Activated T-helper 2 cell treated with anti-CD3 and anti-CD28 coated beads, Interferon-gamma antibody, Interleukin-2, Interleukin-4, amounts not matched to agents 10 μg/mL and 5 μg/mL and 100 μg/mL, durations not matched to agents 14 hours and 24 hours and 36 hours (primary cell): ENCODE measurements at places on chromosomes 5 and 9.

DNA sequence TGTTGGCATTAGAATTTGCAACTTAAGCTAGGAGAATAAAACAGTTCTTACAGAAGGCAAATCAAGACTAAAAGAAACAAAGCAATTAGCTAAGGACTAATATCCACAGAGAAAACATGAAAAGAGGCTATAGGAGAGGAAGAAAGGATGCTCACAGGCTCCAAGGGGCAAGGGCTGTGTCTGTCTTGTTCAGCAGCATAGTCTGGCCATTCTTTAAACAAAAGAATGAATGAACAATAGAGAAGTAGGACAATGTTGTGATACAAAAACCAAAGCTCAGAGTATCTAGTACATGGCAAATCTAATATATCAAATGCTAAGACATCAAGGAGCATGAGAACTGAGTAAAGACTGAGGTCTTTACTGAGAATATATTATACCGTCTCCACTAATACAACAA lies 39.5 kb downstream of the PLPP1 start:
- no peaks in the 10 kb centered on the region for H3K27me3 ChIP-seq
- peaks cover 29% of the 10 kb centered on the region for H3K4me1 ChIP-seq
- H3K4me3 ChIP-seq: no peak overlapping the region
- H3K27ac ChIP-seq: no peak overlapping the region
- H3K36me3 ChIP-seq: peaks cover 43% of the 10 kb centered on the region

DNA sequence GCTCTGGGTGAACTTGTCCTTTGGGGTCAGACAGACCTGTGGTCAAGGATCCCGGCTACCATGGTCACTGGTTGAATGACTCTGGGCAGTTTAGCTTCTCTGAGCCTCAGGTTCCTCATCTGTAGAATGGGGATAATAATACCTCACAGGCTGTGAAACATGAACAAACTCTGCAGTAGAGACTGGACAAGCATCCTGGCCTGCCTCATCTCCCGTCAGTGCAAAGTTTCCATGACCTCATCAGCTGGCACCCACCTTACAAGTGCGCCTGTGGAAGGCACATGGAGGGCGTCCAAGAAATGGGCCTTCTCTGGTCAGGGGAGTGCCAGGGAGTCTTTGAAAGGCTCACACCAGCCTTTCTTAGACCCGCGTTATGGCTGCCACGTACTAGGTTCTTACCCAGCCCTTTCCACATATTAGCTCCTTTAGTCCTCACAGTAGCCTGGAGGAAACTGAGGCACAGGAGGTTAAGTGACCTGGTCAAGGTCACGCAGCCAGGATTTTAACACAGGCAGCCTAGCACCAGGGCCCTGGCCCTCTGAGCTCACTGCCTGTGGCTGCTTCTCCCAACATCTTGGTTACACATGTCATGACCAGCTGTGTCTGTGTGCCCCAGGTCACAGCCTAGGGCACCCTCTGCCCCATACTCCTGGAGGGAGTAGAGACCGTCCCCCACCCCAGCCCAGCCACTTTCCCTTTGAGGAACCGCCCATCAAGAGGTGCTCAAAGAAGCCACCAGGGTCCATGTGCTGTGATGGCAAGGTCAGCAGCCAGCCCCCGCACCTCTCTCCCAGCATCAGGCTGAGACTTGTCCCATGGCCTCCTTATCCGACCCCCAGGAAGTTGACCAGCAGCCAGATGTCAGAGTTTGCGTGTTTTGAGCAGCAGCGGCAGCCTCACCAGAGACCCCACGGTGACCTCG lies 39.4 kb upstream of the RPL26L1 start:
- no peaks in the 10 kb centered on the region for H3K27me3 ChIP-seq
- DNase-seq: no peak
- no peak overlapping the region for H3K4me3 ChIP-seq
- H3K36me3 ChIP-seq: peaks cover 14% of the 10 kb centered on the region

- H3K27ac ChIP-seq: no peak overlapping the region
- DNase-seq: no peak
- H3K27me3 ChIP-seq: no peaks in the 10 kb centered on the region
- no peaks in the 10 kb centered on the region for H3K36me3 ChIP-seq
Observed at GRCh38 chr9:73515216-73515615, 363.6 kb downstream of the ANXA1 start.

DNA sequence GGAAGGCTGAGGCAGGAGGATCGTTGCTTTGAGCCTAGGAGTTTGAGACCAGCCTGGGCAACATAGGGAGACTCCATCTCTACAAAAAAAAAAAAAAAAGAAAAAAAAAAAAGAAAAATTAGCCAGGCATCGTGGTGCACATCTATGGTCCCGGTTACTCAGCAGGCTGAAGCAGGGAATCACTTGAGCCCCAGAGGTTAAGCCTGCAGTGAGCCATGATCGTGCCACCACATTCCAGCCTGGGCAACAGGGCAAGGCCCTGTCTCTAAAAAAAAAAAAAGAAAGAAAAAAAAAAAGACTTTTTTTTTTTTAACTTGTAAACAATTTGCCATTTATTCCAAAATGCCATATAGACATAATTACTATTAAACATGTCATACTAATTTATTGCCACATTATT lies 64.5 kb downstream of the SERINC5 start:
- peak overlapping the region; percentile 97 for H3K27ac ChIP-seq
- H3K36me3 ChIP-seq: peaks cover 22% of the 10 kb centered on the region
- H3K4me1 ChIP-seq: peaks cover 80% of the 10 kb centered on the region
- no peak for DNase-seq

DNA sequence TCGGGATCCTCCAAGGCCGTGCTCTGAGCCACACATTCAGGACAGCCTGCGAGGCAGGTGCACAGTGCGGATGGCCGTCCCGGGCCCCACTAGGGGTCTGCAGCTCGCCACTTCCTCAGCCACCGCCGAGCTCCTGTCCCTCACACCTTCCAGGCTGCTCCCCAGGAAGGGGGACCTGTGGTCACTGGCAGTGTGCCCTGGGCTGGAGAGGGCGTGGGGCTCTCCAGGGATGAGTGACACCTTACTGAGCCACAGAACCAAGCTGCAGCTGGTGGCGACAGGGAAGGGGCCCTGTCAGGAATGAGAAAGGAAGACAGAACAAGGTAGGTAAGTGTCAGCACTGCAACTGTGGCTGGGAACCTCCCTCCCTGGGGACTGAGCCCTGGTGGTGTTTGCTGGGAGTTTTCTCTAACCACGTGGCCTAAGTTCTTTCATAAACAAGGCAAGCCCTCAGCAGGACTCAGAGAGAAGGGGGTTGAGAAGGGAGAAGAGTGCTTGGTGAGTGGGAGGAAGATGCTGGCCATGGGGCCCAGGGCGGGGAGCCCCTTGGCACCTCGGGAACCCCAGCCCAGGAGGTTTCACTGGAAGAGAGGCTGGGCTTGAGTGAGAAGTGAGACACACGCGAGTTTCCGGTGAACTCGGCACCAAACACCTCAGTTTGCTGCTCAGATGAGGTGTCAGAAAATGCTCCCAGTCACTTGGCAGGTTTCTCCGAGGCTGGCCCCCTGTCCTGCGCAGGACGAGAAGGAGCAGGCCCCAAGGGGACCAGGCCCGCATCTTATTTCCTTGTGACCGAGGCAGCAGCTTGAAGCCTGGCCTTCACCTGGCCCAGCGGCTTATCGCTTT lies 5.2 kb downstream of the IL13 start:
- peaks cover 74% of the 10 kb centered on the region for H3K4me1 ChIP-seq
- H3K36me3 ChIP-seq: peaks cover 26% of the 10 kb centered on the region
- peak overlapping the region; percentile 92 for H3K27ac ChIP-seq
- H3K27me3 ChIP-seq: no peaks in the 10 kb centered on the region
- no peak overlapping the region for H3K4me3 ChIP-seq

DNA sequence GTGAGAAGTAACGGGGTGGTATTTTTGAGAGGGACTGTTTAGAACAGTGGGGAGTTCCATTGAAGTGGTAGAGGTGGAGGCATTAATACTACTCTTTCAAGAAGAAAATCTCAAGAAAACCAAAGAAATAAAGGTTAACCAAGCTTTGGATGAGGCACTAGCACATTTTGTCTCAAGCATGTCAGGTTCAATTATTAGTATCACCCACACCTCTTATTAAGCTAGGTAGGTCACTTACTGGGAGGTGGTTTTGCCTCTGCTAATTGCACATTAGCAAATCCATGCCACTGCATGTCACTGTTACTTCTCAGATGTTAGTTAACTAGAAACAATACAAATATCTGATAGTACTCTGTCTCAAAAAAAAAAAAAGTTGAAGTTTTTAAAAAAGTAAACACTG lies 10.2 kb downstream of the RABGAP1 start:
- DNase-seq: no peak
- no peak overlapping the region for H3K27ac ChIP-seq
- no peak overlapping the region for H3K4me3 ChIP-seq
- H3K36me3 ChIP-seq: peaks cover 8% of the 10 kb centered on the region

DNA sequence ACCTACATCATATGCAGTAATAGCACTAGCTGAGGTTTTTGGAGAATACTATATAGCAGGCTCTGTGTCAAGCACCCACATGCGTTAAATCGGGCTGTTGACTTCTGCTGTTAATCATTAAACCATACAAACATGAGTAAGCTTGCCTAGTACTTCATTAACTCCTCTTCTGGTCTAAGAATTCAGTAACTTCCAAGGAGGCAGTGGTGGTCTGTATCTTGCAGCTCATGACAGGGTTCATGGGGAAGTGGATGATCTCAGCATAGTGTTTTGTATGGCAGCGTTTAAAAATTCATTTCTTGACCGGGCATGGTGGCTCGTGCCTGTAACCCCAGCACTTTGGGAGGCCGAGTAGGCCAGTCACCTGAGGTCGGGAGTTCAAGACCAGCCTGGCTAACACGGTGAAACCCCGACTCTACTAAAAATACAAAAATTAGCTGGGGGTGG lies at the start of gene HAVCR1:
TSS of gene HAVCR1 (minus strand) at position 24 of the 447 bp plus-strand sequence. CDS start 1,173 bp downstream, outside the sequence.
- peaks cover 4% of the 10 kb centered on the region for H3K4me1 ChIP-seq
- H3K27me3 ChIP-seq: no peaks in the 10 kb centered on the region
- no peaks in the 10 kb centered on the region for H3K36me3 ChIP-seq
- H3K27ac ChIP-seq: no peak within 1 kb of the TSS

- no peak overlapping the region for H3K4me3 ChIP-seq
- DNase-seq: no peak
- no peaks in the 10 kb centered on the region for H3K4me1 ChIP-seq
- no peak overlapping the region for H3K27ac ChIP-seq
- no peaks in the 10 kb centered on the region for H3K36me3 ChIP-seq
Observed at GRCh38 chr5:23025629-23026233, 172.6 kb upstream of the CDH12 start.

DNA sequence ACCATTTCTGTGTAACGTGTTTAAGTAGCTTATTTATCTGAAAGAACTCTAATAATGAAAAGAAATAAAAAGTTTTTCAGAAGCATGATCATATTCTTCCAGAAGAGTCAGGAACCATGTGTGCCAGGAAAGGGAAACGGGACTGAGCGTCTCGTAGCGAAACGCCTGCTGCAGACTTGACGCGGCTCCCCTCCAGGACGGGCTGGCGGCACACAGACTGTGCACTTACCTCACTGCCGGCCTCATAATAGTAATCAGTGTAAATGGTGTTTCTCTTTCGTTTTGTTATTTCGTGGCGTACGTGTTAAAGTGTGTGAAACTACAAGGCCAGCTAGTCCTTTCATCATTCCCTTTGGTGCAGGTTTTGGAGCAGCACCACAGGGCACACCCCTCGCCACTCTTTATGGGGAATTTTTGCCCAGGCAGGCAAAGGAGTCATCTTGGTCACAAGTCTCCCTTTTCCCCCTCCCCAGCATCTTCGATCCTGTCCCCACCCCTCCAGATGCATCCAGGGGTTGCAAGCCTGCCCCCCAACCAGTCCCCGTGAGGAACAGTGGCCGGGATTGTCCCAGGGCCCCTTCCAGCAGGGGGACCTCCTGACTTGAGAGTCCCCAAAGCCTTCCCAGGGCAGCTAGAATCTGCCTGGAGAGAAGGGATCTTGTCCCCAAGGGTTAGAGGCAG lies 233.1 kb downstream of the FANCC start:
- no peak for DNase-seq
- H3K27me3 ChIP-seq: no peaks in the 10 kb centered on the region
- no peak overlapping the region for H3K27ac ChIP-seq
- H3K36me3 ChIP-seq: peaks cover 13% of the 10 kb centered on the region
- H3K4me1 ChIP-seq: no peaks in the 10 kb centered on the region

- DNase-seq: no peak
- no peak overlapping the region for H3K27ac ChIP-seq
- no peak overlapping the region for H3K4me3 ChIP-seq
Observed at GRCh38 chr5:39270225-39270848, 51.0 kb upstream of the FYB1 start.

- peaks cover 56% of the 10 kb centered on the region for H3K27me3 ChIP-seq
- H3K27ac ChIP-seq: peak overlapping the region; percentile 45
- DNase-seq: no peak
Observed at GRCh38 chr5:72955143-72955767, 586 bp upstream of the FCHO2 start.

DNA sequence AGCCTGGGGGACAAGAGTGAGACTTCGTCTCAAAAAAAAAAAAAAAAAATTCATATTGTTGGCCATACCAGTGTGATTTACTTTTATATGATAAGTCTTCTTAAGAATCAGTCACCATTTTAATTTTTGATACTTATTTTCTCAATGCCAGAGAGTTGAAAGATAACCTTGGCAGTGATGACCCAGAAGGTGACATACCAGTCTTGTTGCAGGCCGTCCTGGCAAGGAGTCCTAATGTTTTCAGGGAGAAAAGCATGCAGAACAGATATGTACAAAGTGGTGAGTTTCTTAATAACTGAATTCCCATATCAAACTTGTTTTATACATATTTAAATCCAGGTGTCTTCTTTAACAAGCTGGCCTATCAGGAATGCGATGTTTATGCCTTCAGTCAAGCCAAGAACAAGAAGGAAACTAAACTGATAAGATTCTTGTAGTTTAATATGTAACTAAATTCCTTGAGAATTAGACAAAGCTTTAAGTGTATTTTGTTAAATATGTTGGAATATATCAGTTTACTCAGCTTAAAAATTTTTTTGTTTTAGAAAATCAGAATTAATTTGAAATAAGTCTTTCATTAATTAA lies 81.5 kb downstream of the NIPBL start:
- no peak overlapping the region for H3K27ac ChIP-seq
- H3K4me3 ChIP-seq: no peak overlapping the region
- H3K4me1 ChIP-seq: peaks cover 6% of the 10 kb centered on the region
- no peaks in the 10 kb centered on the region for H3K27me3 ChIP-seq
- no peak for DNase-seq

- H3K27me3 ChIP-seq: no peaks in the 10 kb centered on the region
- no peak overlapping the region for H3K4me3 ChIP-seq
- no peaks in the 10 kb centered on the region for H3K36me3 ChIP-seq
- H3K4me1 ChIP-seq: no peaks in the 10 kb centered on the region
Observed at GRCh38 chr9:81070689-81071088, 618.7 kb downstream of the TLE1 start.

DNA sequence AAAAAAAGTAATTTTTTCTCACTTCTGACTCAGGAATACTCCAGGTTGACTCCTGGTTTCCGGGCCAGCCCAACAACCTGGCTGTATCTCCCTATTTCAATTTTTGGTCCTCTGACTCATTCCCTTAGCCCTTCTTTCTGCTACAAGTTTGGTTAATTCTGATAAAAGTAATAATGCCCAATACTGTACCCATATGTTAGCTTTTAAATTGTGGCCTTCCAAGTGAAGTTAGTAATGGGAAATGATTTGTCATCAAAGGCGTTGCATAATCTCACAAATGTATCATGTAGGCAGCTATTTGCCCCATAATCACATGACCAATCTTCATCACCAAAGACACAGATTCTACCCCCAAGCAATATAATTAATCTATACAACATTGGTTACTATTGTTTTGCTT lies 31.1 kb upstream of the BNC2 start:
- no peak for DNase-seq
- no peaks in the 10 kb centered on the region for H3K27me3 ChIP-seq
- no peak overlapping the region for H3K4me3 ChIP-seq
- no peak overlapping the region for H3K27ac ChIP-seq
